ENCODE measurements at places on chromosomes 6 and 20.

DNA sequence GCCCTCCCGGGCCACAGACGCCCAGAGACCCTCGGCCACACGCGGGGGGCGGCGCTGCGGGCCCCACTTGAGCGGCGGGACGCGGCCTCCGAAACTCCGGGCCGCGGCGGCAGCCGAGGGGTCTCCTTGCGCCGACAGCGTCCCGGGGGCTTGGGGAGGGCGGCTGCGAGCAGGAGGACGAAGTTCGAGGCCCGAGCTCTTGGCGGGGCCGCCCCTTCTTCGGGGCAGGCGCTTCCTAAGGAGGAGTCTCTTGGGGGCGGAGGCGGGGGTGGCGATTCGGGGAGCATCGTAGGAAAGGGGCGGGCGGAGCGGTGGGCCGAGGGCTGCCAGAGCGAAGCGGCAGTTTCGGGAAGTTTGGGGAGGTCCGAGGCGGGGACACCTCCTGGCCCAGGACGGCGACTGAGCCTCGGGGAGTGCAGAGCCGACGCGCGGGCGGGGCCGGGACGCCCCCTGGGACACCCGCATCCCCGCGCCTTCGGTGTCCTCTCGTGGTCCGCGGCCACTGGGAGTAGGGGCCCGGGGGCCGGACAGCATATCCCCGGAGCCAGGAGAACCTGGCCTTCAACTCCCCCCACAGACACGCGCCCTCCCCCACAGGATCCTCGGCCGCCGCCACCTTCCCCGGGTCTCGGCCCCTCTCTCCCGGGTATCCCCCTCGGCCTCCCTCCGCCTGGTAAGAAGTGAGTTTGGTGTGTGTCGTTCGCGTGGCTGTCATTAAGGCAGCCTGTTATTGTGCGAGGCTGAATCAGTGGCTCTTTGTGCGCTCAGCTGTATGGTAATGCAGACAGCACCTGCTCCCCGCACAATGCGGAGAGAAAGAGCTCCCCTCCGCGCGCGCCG is 613 bp upstream of the DLL1 start:
- DNase-seq = no peak

DNA sequence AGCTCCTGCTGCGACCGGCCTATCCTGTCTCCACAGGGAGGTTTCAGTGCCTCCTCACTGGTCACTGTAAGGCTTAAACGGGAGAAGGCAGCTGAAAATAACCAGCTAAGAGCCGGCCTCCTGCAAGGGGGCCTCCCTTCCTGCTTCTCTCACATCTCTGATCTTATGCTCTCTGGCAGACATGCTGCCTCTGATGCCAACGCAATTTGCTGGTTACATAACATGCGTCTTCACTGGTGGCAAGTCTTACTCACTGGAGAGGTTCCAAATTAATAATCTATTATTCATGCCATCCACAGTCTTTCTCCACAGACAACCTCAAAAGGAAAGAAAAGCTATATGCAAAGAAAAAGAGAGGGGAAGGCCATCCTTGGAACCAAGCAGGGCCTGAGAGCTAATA is 91.8 kb upstream of the LRFN2 start:
- no peak for DNase-seq

DNA sequence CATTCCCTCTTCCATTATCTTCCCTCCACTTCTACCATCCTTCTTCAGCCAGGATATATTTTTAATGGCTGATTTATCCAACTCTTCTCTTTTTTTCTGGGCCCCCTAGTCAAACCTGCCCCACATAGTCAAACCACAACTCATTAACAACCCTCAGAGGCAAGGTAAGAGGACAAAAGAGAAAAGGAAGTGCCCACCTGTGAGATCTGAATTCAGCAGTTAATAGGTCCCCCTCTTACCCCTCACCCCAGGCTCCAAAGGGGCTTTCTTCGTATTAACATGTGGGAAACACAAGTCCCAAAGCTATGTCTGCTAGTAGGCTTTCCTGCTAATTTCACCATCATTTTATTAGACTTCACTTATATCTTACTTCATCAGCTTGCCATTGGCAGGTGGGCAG is 44.1 kb upstream of the TSPYL1 start:
- no peak for DNase-seq

DNA sequence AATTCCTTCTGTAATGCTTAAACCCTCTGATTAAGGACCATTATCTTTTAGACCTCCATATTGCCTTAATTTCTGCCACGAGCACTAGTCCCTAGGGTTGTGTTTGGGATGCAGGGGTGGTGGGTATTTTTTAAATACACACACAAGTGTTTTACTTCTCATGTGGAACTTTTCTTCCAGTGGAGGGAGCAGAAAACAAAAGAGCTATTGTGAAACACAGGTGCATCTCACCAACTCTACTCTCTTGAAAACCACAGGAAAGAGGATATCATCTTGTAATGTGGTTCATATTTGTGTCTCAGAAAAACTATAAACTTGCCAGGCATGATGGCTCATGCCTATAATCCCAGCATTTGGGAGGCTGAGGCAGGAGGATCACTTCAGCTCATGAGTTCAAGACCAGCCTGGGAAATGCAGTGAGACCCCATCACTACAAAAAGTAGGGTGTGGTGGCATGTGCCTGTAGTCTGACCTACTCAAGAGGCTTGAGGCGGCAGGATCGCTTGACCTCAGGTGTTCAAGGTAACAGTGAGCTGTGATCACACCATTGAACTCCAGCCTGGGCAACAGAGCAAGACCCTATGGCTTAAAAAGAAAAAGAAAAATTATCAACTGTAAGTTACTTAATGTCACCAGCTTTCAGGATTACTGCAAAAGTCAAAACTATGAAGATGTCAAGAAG is 37.3 kb downstream of the MRS2 start:
- no peak for DNase-seq

- DNase-seq = no peak
Observed at GRCh38 chr6:168229368-168229752, 90.2 kb downstream of the DACT2 start.

- DNase-seq = no peak
Observed at GRCh38 chr6:5115168-5115567, 30.0 kb downstream of the PPP1R3G start.

GRCh38 chr20:62142252-62143080 is 728 bp downstream of the PSMA7 start:
- DNase-seq = no peak

DNA sequence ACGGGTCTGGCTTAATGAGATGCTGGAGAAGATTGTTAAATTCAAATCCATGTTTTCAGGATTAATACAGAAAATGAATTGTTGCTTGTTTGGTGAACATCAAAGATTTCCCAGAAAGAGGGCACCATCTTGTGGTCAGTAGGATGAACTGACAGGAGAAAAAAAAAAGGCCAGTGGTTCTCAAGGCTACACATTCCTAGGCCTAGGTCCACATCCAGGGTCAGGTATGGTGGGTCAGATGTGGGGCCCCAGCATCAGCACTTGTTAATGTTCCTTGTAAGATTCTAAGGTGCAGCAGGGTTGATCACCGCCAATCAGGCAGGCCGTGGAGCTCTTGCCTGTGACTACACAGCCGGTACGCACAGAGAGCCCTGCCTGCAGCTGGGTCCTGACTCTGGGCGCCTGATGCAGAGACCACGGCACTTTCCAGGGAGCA is 34.0 kb upstream of the FOXO3 start:
- no peak for DNase-seq

- no peak for DNase-seq
Observed at GRCh38 chr20:41350408-41350962, 9.9 kb downstream of the LPIN3 start.

- DNase-seq = no peak
Observed at GRCh38 chr6:105832313-105832761, 253.8 kb upstream of the PRDM1 start.

- no peak for DNase-seq
Observed at GRCh38 chr6:114862819-114863218, 520.0 kb upstream of the HS3ST5 start.

DNA sequence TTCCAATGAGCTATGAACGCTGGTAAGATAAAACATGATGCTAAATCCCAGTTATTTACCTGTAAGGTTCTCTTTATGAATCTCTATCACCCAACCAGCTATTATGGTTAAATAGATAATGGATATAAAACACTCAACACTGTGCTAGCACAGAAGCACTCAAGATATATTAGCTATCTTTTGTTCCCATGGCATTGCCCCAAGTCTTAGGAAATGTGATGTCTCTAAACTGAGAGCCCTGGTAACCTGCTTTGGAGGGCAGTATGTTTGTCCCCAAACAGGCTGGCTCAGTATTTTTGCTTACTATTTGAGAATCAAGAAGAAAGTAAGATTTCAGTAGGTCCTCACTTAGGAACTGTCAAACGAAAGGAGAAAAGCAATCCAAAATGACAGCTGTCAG is 90.5 kb downstream of the BTBD9 start:
- DNase-seq = no peak

DNA sequence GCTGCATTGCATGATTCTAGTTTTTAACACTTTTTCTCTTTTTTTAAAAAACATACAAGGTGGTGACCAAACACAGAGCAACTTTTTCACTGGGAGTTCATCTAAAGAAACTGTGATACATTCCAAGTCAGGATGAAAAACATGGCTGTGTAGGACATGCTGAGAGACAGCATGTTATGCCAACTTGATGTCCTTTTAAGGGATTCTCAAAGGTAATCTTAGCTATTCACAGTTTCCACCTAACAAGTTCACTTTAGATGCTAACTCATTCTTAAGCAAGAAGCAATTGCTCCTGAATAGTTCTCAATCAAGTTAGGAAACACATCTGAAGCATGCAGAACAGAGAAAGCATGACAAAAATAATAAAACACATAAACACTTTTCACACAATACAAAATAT is 3.3 kb downstream of the ASCC3 start:
- DNase-seq = no peak
